ENCODE measurements at places on chromosomes 12 and 14.
A peak's percentile ranks its signal among the peaks of the same experiment; 100 is the strongest.

DNA sequence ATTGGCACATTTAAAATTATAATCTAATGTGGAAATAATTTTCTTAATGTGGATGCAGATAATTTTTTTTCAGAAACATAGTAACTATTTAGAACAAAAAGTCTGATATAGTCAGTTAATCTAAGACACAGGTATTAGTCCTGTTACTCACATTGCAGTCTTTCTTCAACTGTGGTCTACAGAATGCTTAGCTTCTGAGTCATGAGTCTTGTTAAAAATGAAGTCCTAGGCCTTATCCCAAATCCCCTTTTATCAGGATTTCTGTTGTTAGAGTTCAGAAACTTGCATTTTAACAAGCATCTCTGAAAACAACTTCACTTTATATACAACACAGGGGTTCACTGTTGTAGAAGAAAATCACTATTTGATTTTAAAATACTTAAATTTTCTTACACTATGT is 112.2 kb downstream of the SLC16A7 start:
- DNase-seq: peak; percentile 80

GRCh38 chr12:120999191-121000120 is 16.8 kb downstream of the C12orf43 start:
- no peak for DNase-seq

GRCh38 chr14:49989966-49990365 is 97.1 kb downstream of the ARF6 start:
- DNase-seq: no peak

- DNase-seq: no peak
Observed at GRCh38 chr14:56059054-56059453, 59.2 kb upstream of the PELI2 start.

- peak; percentile 71 for DNase-seq
Observed at GRCh38 chr12:79415746-79416435, 274.9 kb downstream of the PAWR start.

GRCh38 chr12:43104494-43104893 is 447.5 kb downstream of the ADAMTS20 start:
- peak; percentile 74 for DNase-seq

GRCh38 chr14:75751296-75751695 is 90.2 kb downstream of the TTLL5 start:
- DNase-seq: no peak

DNA sequence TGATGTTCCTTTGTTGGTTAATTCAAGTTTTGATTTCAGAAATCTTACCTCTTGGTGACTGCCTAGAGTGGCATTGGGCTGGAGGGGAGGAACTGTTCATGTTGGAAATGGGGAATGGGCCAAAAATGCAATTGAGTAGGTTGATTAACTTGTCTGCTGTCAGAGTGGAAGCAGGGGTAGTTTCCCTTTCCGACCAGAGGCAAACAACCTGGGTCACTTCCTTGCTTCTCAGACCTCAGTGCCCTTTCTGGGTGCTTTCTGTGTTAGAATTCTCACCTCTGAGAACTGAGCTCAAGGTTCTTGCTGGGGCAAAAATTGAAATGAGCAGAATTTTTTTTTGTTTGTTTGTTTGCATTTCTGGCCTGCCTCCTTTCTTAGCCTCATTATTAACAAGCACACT is 2.3 kb upstream of the M6PR start:
- DNase-seq: no peak

GRCh38 chr12:108721824-108722223 is 9.5 kb downstream of the CORO1C start:
- DNase-seq: no peak

- DNase-seq: no peak
Observed at GRCh38 chr12:101599311-101599710, 4.5 kb downstream of the MYBPC1 start.
